ENCODE measurements at places on chromosomes 3 and 15.
A peak's percentile ranks its signal among the peaks of the same experiment; 100 is the strongest.

GRCh38 chr3:186525369-186526255, 18.6 kb downstream of the CRYGS start:
- peak overlapping the region; percentile 79 for H3K27ac ChIP-seq
- no peak overlapping the region for H3K4me3 ChIP-seq

- H3K27ac ChIP-seq: no peak overlapping the region
- H3K4me3 ChIP-seq: no peak overlapping the region
- H3K4me1 ChIP-seq: no peaks in the 10 kb centered on the region
- H3K27me3 ChIP-seq: no peaks in the 10 kb centered on the region
- no peaks in the 10 kb centered on the region for H3K36me3 ChIP-seq
Observed at GRCh38 chr15:29952225-29952624, 130.0 kb upstream of the TJP1 start.

DNA sequence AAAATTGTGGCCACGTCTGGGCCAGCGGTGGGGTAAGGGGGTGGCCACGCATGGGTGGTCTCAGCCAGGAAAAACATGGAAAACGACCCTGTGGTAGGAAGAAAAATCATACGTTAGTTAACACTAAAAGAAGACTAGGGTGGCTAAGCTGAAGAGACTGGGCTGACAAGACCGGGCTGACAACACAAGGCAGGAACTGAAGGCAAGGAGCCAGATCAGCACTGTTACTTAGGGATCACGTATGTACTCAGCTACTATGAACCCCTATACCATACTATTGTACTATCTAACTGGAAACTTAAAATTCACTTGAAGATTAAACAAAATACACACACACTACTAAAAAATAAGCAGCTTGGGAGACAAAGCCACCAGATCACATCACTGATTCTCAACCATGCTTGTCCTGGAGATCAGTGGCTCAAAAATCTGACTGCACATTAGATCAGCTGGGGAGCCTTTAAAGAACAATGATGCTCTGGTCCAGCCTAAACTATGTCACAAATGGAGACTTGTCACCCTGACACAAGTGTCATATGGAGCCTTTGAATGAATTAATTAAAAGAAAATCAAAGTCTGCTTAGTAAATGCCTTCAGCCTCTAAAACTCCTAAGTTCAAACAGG, 442.2 kb downstream of the SHQ1 start:
- H3K36me3 ChIP-seq: no peaks in the 10 kb centered on the region
- peaks cover 57% of the 10 kb centered on the region for H3K4me1 ChIP-seq
- no peak overlapping the region for H3K27ac ChIP-seq
- no peak for DNase-seq
- no peak overlapping the region for H3K4me3 ChIP-seq

DNA sequence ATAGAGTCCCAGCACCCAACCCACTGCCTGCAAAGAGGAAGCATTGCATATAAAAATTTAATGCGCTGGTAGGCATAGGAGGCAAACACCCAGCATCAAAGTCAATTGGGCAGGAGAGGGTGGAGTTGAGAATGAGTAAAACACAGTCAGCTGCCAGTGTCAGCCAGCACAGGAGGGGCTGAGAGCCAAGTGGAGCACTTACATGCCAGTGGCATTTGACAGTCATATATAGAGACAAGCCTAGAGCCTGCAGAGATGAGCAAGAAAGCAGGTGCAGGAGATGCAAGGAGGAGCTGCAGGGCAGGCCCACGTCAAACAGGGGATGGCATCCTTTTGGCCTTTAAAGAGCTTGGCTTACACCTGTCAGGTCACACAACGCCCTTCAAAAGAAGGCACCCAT, 27.6 kb upstream of the ZFAND6 start:
- no peaks in the 10 kb centered on the region for H3K27me3 ChIP-seq
- H3K36me3 ChIP-seq: no peaks in the 10 kb centered on the region
- H3K4me3 ChIP-seq: peak overlapping the region; percentile 71
- peaks cover 15% of the 10 kb centered on the region for H3K4me1 ChIP-seq
- peak overlapping the region; percentile 19 for H3K27ac ChIP-seq

GRCh38 chr3:183085634-183086390, 13.5 kb downstream of the MCCC1 start:
- H3K27me3 ChIP-seq: no peaks in the 10 kb centered on the region
- H3K4me3 ChIP-seq: no peak overlapping the region
- H3K4me1 ChIP-seq: peaks cover 11% of the 10 kb centered on the region
- H3K36me3 ChIP-seq: peaks cover 14% of the 10 kb centered on the region

DNA sequence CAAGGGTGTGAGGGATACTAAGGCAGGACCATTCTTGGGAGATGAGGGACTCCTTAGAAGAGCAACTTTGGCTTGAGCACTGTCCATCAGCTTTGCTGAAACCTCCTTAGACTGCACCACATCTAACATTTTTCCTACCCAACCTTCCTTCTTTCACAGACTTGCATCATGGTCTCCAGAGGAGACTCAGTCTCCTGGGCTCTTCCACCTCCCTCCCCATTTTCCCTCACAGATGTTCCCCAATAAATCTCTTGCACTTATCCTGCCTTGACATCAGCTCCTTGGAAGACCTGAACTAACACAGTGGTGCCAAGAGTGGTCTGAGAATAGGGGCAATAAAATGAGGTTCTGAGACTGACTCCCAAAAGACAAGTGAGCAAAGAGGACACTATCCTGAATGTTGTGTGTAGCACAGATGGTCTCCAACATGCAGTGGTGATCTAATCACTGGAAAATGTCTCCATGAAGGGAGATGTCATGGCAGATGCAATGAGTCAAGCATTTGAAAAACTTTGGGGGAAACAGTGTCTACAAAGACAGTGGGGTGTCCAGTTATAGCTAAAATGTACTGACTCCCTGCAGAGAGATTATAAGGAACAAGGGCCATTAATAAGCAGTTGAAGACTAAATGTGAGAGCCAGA, 26.0 kb upstream of the BOC start:
- no peak overlapping the region for H3K27ac ChIP-seq
- H3K4me1 ChIP-seq: no peaks in the 10 kb centered on the region
- peaks cover 10% of the 10 kb centered on the region for H3K27me3 ChIP-seq
- no peak for DNase-seq
- H3K36me3 ChIP-seq: no peaks in the 10 kb centered on the region

- no peak overlapping the region for H3K27ac ChIP-seq
- no peak overlapping the region for H3K4me3 ChIP-seq
- peaks cover 6% of the 10 kb centered on the region for H3K4me1 ChIP-seq
- peaks cover 2% of the 10 kb centered on the region for H3K36me3 ChIP-seq
- H3K27me3 ChIP-seq: peaks cover 74% of the 10 kb centered on the region
- DNase-seq: no peak
Observed at GRCh38 chr3:187286467-187287059, 5.0 kb downstream of the MASP1 start.

DNA sequence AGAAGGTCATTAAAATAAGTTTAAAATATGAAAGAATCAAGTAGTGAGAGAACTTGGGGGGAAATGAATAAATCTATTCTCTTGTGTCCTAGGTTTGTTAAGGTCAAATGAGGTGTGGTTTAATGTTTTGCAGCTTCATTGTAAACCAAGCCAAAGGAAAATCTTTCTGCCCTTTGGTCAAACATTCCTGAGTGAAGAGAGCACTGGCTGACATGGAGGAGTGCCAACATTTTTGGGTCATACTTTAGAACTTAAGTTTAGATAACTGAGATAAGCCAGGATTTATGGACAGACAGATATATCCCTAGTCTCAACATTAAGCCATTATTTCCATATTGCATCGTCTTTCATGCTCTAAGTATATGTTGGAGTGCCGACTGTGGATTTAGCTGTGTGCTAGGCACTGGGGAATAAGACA, 66.4 kb downstream of the PTPRG start:
- no peaks in the 10 kb centered on the region for H3K4me1 ChIP-seq
- peaks cover 6% of the 10 kb centered on the region for H3K27me3 ChIP-seq
- H3K27ac ChIP-seq: no peak overlapping the region
- no peaks in the 10 kb centered on the region for H3K36me3 ChIP-seq

GRCh38 chr3:184666442-184666841, 45.4 kb downstream of the MAGEF1 start:
- no peak for DNase-seq
- H3K27me3 ChIP-seq: peaks cover 43% of the 10 kb centered on the region
- peaks cover 5% of the 10 kb centered on the region for H3K4me1 ChIP-seq
- H3K4me3 ChIP-seq: no peak overlapping the region
- no peak overlapping the region for H3K27ac ChIP-seq
- H3K36me3 ChIP-seq: peaks cover 4% of the 10 kb centered on the region

DNA sequence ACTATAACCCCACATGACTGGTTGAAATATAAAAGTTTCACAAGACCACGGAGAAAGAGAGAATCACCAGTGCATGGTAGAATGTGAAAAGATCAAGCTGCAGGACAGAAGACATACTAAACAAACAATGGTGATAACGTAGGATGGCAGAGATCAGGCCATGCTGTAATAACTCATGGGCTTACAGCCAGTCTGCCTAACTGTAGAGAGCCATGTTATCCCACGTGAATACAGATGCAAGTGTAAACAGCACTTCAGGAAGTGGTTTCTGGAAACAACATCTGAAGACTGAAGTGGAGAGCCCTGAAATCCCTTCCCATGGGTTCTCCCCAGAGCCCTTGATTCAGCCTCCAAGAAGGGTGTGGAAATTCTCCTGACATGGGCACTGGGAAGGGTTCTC, 103.2 kb upstream of the SLCO2A1 start:
- H3K27me3 ChIP-seq: no peaks in the 10 kb centered on the region
- H3K4me3 ChIP-seq: no peak overlapping the region
- H3K4me1 ChIP-seq: no peaks in the 10 kb centered on the region

GRCh38 chr15:38720893-38721567, 156.4 kb upstream of the RASGRP1 start:
- no peaks in the 10 kb centered on the region for H3K36me3 ChIP-seq
- no peak overlapping the region for H3K27ac ChIP-seq
- peaks cover 3% of the 10 kb centered on the region for H3K4me1 ChIP-seq
- H3K27me3 ChIP-seq: peaks cover 7% of the 10 kb centered on the region
- no peak overlapping the region for H3K4me3 ChIP-seq

GRCh38 chr3:105594219-105594618, 227.5 kb downstream of the ALCAM start:
- H3K27ac ChIP-seq: no peak overlapping the region
- no peak for DNase-seq
- no peaks in the 10 kb centered on the region for H3K27me3 ChIP-seq
- H3K4me1 ChIP-seq: no peaks in the 10 kb centered on the region
- H3K36me3 ChIP-seq: no peaks in the 10 kb centered on the region

DNA sequence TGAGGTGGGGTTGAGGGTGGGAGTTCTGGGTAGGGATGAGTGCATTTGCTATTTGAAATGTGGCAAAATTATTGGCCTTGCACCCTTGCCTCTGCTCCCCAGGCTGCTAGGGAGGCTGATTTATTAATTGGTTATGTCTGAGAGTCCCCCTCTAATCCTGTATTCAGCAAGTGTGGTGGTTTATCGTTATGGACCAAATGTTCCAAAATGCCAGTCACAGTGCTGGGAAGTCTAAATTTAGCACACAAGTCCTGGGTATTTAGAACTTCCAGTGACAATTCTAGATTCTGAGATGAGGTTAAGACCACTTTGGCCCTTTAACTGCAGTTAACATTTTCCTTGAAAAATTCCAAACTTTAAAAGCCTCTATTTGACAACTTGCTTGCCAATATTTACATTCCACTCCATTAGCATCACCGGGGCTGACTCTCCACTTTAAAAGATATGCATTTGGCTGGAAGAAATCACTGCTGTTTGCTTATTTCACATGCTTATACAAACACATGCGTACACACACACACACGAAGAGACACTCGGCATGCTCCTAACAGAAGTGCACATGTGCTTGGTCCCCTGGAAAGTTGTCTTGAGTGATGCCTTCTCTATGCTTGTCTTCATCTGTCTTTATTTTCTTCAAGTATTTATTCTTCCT, 247.7 kb downstream of the IL20RB start:
- DNase-seq: no peak
- H3K4me3 ChIP-seq: no peak overlapping the region
- H3K27ac ChIP-seq: no peak overlapping the region
- H3K27me3 ChIP-seq: peaks cover 7% of the 10 kb centered on the region

GRCh38 chr15:66369773-66370651, 13.5 kb upstream of the TIPIN start:
- peak overlapping the region; percentile 79 for H3K4me3 ChIP-seq
- no peak for DNase-seq
- H3K27me3 ChIP-seq: no peaks in the 10 kb centered on the region
- H3K27ac ChIP-seq: peak overlapping the region; percentile 92
- H3K4me1 ChIP-seq: peaks cover 9% of the 10 kb centered on the region

DNA sequence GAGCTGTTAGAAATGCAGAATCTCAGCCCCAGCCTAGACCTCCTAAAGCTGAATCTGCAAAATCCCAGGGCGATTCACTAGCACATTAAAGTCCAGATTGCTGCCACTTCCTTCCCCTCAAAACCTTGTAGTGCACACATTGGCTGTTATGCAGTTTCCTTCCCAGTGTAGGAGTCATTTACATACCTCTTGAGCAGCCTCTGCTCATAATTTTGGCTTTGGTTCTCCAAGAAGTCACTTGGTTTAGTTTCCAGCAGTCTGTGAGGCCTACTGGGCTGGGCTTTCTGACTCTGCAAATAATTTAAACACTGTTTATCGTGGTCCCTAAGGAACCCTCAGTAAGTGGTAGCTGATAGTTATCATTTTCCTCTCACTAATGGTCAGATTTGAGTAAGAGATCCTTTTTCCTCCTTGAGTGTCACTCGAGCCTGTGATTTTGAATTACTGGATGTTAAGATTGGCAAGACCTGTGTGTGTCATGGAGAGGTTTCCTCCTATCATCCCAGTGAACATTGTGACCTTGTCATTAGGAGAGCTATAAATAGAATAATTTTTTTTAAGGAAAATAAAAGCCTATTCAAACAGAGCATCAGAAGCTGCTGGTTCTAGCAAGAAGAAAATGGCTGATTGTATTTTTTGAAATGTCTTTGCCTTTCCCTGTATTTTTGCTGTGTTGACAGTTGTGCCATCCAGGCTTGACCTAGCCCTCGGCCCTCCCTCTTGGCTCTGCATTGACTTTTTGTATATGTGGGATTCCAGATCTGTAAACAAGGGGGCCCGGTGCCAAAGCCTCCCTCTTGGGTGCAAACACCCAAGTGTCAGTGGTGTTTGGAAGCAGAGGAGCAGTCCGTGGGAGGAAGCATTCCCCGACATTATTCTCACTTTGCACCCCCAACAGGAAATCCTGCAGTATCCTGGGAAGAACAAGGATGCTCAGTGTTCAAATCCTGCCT, 134.8 kb upstream of the ANKRD28 start:
- no peak overlapping the region for H3K27ac ChIP-seq
- H3K4me1 ChIP-seq: no peaks in the 10 kb centered on the region
- peaks cover 2% of the 10 kb centered on the region for H3K36me3 ChIP-seq
- peaks cover 13% of the 10 kb centered on the region for H3K27me3 ChIP-seq
- H3K4me3 ChIP-seq: no peak overlapping the region

GRCh38 chr3:82087958-82088357, 326.5 kb upstream of the GBE1 start:
- H3K27ac ChIP-seq: no peak overlapping the region
- H3K4me1 ChIP-seq: no peaks in the 10 kb centered on the region
- H3K4me3 ChIP-seq: no peak overlapping the region
- H3K27me3 ChIP-seq: no peaks in the 10 kb centered on the region
- DNase-seq: no peak
- H3K36me3 ChIP-seq: no peaks in the 10 kb centered on the region

GRCh38 chr3:4584456-4585249, 91.5 kb downstream of the ITPR1 start:
- peaks cover 62% of the 10 kb centered on the region for H3K4me1 ChIP-seq
- H3K36me3 ChIP-seq: no peaks in the 10 kb centered on the region
- H3K27ac ChIP-seq: peak overlapping the region; percentile 92
- no peak for DNase-seq

- H3K4me3 ChIP-seq: peak overlapping the region; percentile 72
- H3K4me1 ChIP-seq: peaks cover 40% of the 10 kb centered on the region
- DNase-seq: no peak
- H3K27ac ChIP-seq: peak overlapping the region; percentile 89
Observed at GRCh38 chr3:16480861-16481545, 32.5 kb downstream of the RFTN1 start.

All from T-helper 17 cell (primary cell).